ENCODE measurements at places on chromosomes 3 and 15.

- DNase-seq = no peak
These were observed 34.4 kb downstream of the C3orf80 start for GRCh38 chr3:160259589-160259988.

DNA sequence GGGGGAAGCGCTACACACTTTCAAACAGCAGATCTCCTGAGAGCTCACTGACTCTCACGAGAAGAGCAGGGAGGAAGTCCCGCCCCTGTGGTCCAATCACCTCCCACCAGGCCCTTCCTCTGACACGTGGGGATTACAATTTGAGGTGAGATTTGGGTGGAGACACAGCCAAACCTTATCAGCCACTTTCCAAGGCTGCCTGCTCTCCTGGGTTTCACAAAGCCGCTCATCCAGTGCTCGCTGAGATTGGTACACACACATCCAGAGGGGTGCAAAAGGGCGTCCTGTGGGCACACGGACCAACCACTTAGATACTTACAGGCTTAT is 23.1 kb downstream of the XXYLT1 start:
- no peak for DNase-seq

DNA sequence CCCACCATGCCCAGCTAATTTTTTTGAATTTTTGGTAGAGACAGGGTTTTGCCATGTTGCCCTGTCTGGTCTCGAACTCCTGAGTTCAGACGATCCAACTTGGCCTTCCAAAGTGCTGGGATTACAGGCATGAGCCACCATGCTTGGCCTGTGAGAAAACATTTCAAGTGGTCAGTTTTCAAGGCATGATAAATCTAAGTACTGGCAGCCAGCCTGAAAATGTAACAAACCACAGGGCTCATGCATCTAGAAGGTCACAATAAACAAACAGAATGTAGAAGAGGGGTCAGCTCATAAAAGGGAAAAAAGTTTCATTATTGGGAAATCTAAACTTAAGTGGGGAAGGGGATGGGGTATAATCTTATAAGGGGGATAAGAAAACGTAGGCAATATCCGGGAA is 39.9 kb downstream of the PPCDC start:
- no peak for DNase-seq

- DNase-seq = no peak
These were observed 810 bp downstream of the TMEM62 start for GRCh38 chr15:43134157-43134635.

- DNase-seq = no peak
These were observed 4.1 kb downstream of the FGD5 start for GRCh38 chr3:14822670-14823390.

DNA sequence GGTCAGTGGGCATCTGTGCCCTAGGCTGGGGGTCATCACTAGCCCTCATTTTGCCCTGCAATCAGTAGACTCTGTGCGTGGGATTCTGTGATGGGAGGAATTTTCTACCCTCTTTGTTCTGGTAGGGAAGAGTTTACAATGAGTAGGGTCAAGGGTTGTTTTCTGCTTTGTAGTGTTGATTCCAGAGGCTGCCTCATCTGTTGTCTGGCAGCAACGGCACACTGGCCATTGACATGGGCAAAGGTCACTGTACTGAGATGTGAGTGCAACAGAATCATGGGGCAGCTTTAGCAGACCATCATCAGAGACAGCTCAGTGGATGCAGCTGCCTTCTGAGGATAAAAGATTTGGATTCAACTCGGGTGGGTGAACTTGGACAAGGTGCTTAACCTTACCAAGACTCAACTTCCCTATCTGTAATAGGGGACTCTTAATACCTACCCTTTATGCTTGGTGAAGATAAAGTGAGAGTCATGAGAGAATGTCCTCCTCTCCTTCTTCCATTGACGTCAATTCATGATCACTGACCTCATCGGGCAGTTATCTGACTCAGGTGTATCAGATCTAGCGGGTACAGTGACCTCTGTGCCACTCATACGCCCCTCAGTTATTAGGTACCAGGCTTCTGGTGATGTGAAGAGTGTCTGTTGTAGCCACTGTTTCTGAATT is 127.5 kb downstream of the RPLP1 start:
- no peak for DNase-seq

DNA sequence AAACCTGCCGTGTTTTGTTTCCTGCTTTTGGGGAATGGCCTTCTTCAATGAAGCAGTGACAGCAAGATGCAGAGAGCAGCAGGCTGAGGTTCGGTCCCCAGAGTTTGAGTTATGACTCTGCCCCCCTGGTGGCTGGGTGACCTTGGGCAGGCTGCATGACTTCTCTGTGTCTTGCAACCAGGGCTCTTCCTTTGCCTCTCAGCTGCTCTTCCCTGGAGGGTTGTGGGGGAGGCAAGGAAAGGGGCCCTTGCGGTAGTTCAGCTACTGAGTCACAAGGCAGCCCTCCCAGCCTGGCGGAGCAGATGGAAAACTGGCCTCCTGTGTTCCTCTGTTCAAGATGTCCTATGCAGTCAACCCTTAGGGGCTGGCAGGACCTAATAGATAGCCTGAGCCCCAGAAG is 17.1 kb downstream of the CTXND1 start:
- DNase-seq = no peak

- no peak for DNase-seq
These were observed 11.0 kb downstream of the VILL start for GRCh38 chr3:38001456-38002081.

DNA sequence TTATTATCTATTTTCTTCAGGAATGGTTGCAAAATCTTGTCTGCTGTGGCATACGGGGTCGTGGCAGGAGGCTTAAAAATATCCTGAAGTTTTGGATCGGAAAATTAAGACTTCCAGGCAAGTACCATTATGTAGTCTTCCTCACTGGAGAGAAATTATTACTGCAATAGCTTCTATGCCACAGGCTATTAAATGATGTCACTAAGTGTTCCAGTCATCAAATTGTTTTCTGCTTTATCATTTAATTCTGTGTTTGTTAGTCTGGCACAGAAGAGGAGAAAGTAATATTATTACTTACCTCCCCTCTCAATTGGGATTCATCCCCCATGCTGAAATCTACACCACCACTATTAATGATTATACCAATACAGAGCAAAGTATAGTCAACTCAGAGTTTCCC is 378.2 kb upstream of the ALCAM start:
- no peak for DNase-seq

GRCh38 chr15:67384761-67385160 is 130.2 kb downstream of the IQCH start:
- DNase-seq = no peak
